ENCODE measurements at places on chromosomes 5 and 9.

DNA sequence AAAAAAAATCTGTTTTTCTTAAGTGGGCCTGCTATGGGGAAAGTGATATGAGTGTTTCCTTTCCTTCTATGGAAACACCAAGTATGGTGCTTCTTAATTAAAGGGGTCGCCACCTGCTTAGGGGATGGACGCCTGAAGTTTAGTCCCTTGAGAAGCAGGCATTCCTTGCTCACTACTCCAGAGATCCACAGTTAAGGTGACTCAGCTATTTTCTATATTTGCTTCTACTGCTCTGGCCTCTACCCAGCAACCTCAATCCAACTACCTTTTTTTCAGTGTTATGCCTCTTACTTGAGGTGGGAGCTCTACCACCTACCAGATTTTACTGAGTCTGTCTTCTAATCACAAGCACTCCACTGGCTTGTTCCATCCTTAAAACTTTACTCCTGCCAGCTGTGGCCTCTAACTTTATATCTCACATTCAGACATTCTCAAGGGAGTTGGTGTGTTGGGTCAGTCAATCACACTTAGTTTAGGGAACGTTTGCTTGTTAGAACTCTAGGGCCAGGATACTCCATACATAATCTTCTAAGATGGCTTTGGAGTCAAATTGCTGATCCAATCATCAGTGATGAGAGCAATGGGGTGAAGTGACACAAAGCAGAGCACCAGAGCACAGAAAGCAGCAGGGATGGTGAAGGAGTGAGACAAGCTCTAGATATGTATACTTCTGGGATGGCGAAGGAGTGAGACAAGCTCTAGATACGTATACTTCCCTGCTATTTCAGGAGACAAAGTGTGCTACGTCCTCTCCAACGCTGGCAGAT is 708.1 kb downstream of the EFNA5 start:
- DNase-seq, result no peak

- no peak for DNase-seq
Measured at GRCh38 chr5:90488791-90489190, 14.1 kb downstream of the POLR3G start.

DNA sequence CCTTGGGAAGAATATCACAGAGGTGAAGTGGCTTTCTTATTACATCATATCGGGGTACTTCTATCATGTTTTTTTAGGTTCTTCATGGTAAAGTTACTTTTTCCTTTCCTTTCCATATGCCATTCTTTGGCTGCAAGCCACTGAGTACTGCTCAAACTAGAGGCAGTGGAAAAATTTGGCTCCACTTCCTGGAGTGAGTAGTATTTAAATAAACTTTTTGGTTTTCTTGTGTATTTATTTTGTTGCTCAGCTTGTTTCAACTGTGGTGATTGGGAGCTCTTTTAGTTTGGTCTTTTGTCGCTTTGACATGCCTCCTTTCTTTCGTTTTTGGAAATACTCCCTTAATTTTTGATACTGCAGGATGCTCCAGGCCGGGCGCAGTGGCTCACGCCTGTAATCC is 69.8 kb downstream of the WDR70 start:
- no peak for DNase-seq

DNA sequence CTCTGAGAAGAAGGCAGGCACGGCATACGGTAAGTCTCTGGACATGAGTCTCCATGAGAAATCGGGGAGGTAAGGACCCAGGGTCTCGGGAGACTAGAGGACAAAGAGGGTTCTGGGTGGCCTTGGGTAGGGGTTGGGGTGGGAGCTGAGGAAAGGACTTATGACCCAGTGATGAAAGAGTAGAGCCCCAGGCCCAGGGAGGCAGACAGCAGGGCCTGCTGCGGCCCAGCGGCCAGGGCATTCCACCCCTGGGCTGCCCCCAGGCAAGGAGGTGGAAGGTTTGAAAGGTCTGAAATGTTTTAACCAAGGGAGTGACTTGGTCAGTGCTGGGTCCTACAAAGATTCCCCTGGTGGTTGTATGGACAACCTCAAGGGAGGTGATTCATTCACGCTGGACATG is 89.1 kb downstream of the CRB2 start:
- no peak for DNase-seq

- DNase-seq, result no peak
Measured at GRCh38 chr5:153516504-153517240, 26.2 kb downstream of the GRIA1 start.

DNA sequence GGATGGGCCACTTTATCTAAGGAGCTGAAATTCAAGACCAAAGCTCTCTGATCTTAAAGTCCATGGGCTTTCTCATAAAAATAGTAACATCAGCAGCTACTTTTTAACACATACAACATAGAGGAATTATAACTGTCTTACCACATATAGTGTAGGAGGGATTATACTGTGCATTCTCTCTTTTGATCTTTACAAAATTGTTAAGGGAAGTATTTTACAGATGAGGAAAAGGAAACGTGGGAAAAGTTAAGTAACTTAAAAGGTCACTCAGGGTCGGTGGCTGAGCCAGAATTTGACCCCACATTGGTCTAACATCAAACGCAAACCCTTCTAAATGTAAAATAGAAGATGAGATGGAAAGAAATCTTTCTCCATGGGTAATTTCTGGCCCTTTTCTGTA is 38.4 kb downstream of the ZNF608 start:
- DNase-seq, result no peak
